ENCODE measurements at places on chromosomes 13 and 19. TPM values are rescaled to one million over a fixed set of nuclear protein-coding genes. Genes with fewer than 3 reads are reported as not detected.

The B3GNT3 gene
- total RNA-seq: 0.72 TPM

The JSRP1 gene
- not detected for total RNA-seq

The CLEC4G gene
- total RNA-seq: 1.2 TPM

The C3 gene
- 48.4 TPM for total RNA-seq

The ZNF584 gene
- total RNA-seq: 6.0 TPM

The CPB2 gene
- total RNA-seq: not detected

The PSPN gene
- 3.1 TPM for total RNA-seq

The ZNF525 gene
- 24.3 TPM for total RNA-seq

The TLE5 gene
- total RNA-seq: 41.4 TPM

The KLK12 gene
- total RNA-seq: not detected

The NBEA gene
- total RNA-seq: 37.1 TPM

The SPACA7 gene
- total RNA-seq: not detected

The LILRA6 gene
- 4.3 TPM for total RNA-seq

The FGF21 gene
- not detected for total RNA-seq

The ACER1 gene
- not detected for total RNA-seq

The IGFL1 gene
- not detected for total RNA-seq

The PSG11 gene
- 3.9 TPM for total RNA-seq

The TYROBP gene
- total RNA-seq: 28.4 TPM

The GSX1 gene
- not detected for total RNA-seq

All from umbilical cord (tissue), 2 donors.